ENCODE measurements at places on chromosomes 3 and 15. TPM values are rescaled to one million over a fixed set of nuclear protein-coding genes. Genes with fewer than 3 reads are reported as not detected.

DNA sequence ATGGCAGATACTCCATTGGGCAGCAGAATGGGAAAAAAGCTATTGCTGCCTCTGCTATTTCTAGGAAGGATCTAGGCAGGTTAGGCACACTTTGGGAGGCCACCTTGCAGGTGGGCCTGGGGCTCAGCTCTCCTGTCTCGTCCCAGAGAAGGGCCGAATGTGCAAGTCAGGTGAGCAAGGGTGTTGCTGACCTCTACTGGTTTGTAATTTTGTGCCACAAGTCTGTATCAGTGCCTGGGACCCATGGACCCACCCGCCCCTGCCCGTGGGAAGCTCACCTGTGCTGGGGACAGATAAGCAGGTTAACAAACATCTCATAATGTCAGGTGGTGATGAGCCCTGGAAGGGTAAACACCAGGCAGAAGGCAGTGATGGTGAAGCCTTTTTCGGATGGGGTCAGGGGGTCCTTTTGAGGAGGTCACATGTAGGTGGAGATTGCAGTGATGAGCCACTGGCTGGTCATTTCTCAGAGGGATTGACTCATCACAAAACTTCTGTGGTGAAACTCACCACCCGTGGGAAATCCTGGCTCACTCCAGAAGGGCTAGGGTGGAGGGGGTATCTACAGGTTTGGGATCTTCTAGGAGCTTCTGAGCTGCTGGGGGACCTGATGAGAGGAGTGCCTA is 161.3 kb downstream of the KLF13 start:
- no peak for DNase-seq

Gene VPS13C
- polyA plus RNA-seq, result 28.7 TPM

DNA sequence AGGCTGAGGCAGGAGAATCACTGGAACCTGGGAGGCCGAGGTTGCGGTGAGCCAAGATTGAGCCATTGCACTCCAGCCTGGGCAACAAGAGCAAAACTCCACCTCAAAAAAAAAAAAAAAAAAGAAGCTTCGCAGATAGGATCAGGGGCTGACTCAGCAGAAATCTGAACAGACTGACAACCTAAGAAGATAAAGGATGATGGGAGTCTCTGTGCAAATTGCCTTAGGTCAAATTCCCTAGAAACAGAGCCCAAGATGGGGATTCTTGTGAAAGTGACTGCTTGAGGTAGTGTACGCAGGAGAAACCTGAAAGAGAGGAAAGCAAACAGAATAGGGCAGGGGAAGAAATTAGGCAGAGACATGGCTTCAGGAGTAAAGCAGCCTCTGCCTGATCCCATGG is 160.8 kb upstream of the LRIG1 start:
- DNase-seq, result no peak

GRCh38 chr3:173618703-173619102 is 221.2 kb downstream of the NLGN1 start:
- DNase-seq, result no peak

GRCh38 chr3:138263104-138263503 is 66.5 kb downstream of the NME9 start:
- no peak for DNase-seq

- DNase-seq, result no peak
These were observed 55.1 kb downstream of the LARS2 start for GRCh38 chr3:45443459-45443858.

GRCh38 chr3:58556761-58557221 is 19.8 kb upstream of the ACOX2 start:
- peak; percentile 64 for DNase-seq

GRCh38 chr15:72289597-72290325 is 17.4 kb upstream of the PARP6 start:
- no peak for DNase-seq

Gene ASB14
- 1.1 TPM for polyA plus RNA-seq

- DNase-seq, result peak; percentile 50
These were observed 570 bp upstream of the NEDD4 start for GRCh38 chr15:55993804-55994560.

Gene REC114
- polyA plus RNA-seq, result 0.23 TPM

Gene ISG20
- 0.88 TPM for polyA plus RNA-seq

DNA sequence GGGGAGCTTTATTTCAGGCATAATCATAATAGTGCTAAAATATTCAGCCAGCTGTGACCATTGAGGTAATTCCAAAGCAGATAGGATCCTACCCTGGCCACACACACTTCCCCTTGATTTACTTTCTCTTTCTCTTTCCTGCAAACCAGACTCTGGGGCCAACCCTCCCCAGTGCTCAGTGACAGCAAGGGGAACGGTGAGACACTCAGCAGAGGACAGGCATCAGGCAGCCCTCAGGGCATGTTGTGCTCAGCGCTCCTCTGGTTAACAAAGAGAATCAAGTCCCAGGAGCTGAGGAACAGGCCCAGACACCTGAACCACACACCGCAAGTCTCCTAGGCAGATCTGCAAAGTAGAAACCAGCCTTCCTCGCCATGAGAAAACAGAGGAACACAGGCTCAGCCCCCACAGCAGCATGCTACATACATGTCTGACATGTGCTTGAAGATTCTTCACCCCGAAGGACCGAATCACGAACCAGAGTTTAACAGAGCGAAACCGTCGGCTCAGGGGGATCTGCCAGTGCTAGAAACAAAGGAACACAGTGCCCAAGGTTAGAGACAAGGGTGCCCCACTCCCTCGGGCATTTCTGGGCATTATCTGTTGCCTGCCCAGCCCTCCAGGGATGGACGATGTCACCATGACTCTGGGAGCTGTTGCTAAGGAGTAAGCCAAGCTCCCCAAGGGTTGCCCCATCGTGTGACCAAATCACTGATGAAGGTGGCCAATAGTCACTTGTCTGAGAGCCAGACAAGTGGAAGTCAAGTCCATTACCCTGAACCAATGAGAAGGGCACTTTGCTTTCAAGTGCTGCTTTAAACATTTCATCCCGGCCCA is 17.5 kb downstream of the HDC start:
- DNase-seq, result peak; percentile 4

GRCh38 chr3:139629033-139629432 is 48.7 kb downstream of the NMNAT3 start:
- no peak for DNase-seq

DNA sequence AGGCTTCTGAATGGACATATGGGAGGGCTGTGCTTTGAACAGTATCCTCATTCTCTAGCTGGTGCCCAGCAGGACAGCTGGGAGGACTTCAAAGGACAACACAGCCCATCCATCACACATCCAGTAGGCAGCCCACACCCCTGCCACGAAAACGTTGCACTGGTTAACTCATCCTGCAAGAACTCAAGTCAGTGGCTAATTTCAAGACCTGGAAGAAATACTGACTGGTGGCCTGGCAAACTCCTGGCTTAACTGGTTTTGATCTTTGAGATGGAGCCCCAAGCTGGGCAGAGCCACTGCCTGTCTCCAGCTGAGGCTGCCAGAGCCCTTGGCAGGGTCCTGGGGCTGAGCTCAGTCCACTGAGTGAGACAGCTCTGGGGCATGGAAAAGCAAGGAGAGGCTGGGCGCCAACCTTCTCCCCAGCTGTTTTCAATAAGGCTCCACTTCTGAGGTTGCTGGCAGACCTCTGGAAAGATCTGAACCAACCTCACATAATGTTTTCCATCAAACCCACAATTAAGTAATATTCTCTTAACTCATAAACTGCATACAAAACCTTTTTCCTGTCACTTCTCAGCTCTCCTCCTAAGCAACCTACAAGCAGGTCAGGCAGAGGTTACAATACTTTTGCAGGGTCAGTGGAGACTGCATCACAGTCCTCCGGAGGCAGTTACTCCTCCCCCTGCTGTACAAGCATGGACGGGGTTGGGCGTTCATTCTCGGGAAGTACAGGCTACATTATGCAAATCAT is 110.3 kb downstream of the MYLK start:
- peak; percentile 64 for DNase-seq

DNA sequence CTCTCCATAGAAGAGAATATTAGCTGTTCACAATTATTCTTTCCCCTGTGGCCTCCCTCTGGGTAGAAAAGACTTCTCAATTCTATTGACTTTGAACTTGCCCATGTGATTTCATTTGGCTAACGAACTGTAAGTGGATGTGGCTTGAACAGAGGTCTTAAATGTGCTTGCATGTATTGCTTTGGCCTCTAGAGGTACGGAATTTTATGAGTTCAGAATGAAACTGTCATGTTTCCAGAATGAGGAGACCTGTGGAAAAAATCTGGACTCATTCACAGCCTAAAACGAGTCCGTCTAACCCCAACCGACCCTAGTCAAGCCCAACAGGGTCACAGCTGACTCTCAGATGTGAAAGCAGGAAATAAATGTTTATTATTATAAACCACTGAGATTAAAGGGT is 596.7 kb upstream of the UBE2E2 start:
- peak; percentile 23 for DNase-seq

- no peak for DNase-seq
These were observed 2.4 kb downstream of the SLC6A6 start for GRCh38 chr3:14404631-14405359.

DNA sequence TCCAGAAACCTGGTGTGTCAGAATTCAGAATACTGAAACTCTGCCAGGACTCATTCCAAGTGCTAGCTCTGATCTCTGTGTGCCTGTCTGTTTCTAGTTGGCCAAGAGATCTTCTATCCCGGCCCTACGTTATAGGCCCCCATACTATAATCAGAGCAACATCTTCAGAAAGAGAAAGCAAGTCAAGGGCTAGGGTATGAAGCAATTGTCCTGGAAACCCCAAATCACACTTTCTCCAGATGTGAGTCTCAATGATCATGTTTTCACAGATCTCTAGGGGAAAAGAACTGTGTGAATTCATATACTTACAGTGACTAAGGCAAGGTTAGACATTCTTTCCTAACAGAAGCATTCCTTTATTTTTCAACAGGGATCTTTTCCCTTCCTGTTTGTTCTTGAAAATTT is 309.7 kb downstream of the SLC9A9 start:
- DNase-seq, result no peak

DNA sequence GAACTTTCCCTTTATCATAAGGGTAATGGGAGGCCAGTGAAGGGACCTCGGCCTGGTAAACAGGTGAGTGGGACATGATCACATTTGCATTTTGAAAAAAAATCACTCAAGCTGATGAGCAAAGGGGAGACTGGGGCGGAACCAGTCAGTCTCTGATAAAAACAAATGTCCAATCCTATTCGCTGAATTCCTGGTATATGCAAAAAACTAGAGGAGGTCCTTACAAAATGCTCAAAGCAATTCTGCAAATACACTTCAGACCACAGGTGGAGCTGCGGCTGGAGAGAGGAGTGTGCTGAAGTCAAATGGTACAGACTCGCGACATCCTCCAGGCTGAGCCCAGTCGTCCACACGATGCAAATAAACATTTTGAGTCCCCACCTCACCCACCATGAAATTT is 166.7 kb downstream of the FOXP1 start:
- DNase-seq, result no peak

Gene USP8
- 24.3 TPM for polyA plus RNA-seq

- no peak for DNase-seq
These were observed 99.1 kb upstream of the SMAD3 start for GRCh38 chr15:66966256-66966655.

DNA sequence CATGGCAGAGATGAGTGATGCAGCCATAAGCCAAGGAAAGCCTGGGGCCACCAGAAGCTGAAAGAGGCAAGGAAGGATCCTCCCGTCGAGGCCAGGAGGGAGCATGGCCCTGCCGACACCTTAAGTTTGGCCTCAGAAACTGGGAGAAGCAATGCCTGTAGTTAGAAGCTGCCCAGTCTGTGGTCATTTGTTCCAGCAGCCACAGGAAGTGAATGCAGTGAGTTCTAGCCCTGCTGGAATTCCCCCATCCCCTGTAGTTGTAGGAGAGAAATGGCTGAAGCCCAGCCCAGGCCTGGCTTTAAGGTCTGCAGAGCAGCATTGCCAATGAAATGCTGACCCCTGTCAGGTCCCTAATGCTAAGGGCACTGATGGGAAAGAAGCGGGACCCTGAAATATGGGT is 12.2 kb upstream of the CHSY1 start:
- no peak for DNase-seq

DNA sequence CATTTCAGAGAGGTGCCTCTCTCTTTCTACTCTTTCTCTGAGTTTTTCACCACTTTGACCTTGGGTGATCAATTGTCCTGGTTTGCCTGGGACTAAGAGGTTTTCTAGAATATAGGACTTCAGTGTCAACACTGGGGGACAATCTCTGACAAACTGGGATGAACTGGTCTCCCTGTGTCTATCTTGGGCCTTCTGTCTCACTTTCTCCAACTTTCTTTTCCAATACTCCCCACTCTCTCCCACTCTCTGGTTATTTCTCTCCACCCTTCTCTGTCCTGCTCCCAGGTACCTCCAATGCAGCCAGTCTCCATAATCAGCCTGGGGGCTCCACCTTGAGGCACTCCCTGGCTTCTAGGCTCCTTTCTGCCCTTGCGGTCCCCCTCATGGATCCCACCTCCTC is 4.7 kb upstream of the ITGA11 start:
- DNase-seq, result no peak

GRCh38 chr3:11784971-11785377 is 61.7 kb downstream of the TAMM41 start:
- no peak for DNase-seq

DNA sequence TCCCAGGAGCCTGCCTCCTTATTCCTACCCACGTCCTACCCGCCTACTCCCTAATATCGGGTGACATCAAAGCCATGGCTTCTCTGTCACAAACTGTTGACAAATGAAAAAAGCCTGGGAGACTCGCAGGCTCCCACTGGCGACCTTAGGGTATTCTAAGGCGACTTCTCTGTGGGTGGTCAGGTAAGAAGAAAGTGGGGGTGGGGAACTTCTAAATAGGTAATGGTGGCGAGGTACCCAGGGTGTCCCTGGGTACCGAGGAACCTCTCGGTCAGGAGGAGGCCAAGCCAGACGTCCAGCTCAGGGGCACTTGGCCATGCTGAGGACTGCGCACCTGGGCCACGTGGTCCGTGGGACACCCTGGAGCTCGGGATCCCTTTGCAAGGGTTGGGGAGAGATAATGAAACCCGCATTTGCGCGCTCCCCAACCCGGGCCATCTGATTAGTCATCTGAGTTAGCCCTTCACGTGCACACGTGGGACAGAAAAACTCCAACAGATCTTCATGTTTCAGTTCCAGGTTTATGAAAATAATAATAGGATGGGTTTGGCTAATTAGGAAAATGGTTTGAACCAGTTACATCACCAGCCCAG is 78.2 kb downstream of the NR2F2 start:
- DNase-seq, result no peak

Gene PPP1R14D
- polyA plus RNA-seq, result not detected

DNA sequence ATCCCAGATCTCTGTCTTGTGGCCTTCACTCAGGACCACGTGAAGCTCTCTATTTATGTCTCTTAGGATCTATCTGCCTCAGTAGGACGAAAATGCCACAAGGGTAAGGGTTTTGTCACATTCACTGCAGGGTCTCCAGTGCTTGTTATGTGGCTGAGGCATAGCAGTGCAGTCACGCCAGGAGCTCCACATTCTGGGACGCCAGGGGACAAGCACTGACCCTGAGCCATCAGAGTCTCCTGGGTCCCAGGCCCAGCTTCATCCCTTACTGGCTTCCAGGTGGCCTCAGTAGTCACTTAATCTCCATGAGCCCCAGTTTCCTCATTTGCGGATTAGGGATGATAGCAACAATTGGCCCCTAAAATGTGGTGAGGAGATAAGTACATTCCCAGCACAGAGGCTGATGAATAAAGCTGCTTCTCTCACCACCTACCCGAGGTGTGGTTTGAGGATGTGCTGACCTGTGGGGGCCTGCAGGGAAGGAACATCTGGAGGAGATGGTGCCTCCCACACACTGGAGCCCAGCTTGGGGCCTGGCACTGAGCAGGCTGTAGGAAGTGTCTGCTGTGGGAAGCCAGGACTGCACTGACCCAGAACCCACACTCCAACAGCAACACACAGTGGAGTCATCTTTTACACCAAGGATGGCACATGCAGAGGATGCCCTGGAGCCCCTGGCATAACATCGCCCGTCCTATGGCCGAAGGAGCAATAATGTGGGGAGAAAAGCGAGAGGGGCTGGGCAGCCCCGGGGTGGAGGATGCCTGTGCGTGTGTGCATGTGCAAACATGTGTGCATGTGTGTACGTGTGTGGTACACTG is 93.2 kb upstream of the IQSEC1 start:
- DNase-seq, result no peak

Measured in hindlimb muscle (tissue), 1 donor.